ENCODE measurements at places on chromosomes 2 and 18. TPM values are rescaled to one million over a fixed set of nuclear protein-coding genes. Genes with fewer than 3 reads are reported as not detected.

The CDH7 gene
- total RNA-seq = 0.05 TPM

The TUBB6 gene
- 82.0 TPM for total RNA-seq

The FIGN gene
- 16.6 TPM for total RNA-seq

The UGT1A6 gene
- total RNA-seq = not detected

The FAM117B gene
- 2.4 TPM for total RNA-seq

The KCNG2 gene
- total RNA-seq = not detected

The CROCC2 gene
- not detected for total RNA-seq

The RNF152 gene
- total RNA-seq = 10.8 TPM

The FSHR gene
- 0.20 TPM for total RNA-seq

The SCTR gene
- total RNA-seq = 1.0 TPM

GRCh38 chr18:43192408-43192807, 76.9 kb upstream of the RIT2 start:
- no peak for DNase-seq

DNA sequence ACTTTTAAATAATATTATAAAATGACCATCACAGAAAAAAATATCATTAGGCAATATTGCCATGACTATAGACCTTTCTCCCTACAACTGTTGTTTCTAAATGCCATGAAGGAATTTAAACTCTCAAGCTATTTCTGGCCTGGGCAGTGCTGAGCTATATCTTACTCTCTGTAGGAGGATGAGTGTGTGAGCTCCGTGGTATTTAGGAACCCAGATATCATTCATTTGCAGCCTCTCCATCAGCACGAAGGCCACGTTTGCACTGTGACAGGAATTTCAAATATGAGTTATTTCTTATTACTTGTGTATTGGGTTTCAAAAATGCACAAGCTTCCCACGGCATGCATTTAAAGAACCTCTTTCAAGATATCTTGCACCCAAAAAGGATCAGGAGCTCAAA, 35.0 kb upstream of the SOX11 start:
- no peak for DNase-seq

DNA sequence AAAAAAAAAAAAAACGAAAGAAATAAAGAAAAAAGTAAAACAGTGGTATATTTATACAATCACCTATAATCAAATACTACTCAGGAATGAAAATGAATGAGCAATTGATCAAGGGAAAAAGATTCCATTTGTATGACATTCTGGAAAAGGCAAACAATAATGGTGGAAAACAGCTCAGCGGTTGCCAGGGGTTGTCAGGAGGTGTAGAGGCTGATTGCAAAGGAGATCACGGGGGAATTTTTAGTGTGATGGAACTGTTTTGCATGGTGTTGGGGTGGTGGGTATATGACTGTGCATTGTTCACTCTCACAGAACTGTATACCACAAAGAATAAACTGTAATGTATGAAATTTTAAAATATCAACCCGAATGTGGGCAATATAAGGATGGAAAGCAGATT, 45.5 kb upstream of the INPP4A start:
- no peak for DNase-seq

DNA sequence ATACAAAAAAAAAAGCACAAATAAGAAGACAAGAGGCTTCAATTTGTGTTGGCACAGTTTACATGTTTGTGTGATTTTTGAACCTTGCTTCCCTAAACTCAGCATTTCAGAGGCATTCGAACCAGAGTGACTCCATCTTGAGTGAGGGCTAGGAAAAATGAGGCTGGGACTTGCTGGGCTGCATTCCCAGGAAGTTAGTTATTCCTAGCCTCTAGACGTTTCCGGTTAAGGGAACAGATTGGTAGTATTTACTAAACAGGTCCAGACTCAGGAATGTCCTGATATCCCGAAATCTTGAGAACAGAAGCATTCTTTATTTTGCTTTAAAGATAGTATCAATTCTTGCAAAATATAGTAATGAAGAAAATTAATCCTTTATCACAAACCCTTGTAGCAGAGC, 46.7 kb downstream of the RIT2 start:
- no peak for DNase-seq

DNA sequence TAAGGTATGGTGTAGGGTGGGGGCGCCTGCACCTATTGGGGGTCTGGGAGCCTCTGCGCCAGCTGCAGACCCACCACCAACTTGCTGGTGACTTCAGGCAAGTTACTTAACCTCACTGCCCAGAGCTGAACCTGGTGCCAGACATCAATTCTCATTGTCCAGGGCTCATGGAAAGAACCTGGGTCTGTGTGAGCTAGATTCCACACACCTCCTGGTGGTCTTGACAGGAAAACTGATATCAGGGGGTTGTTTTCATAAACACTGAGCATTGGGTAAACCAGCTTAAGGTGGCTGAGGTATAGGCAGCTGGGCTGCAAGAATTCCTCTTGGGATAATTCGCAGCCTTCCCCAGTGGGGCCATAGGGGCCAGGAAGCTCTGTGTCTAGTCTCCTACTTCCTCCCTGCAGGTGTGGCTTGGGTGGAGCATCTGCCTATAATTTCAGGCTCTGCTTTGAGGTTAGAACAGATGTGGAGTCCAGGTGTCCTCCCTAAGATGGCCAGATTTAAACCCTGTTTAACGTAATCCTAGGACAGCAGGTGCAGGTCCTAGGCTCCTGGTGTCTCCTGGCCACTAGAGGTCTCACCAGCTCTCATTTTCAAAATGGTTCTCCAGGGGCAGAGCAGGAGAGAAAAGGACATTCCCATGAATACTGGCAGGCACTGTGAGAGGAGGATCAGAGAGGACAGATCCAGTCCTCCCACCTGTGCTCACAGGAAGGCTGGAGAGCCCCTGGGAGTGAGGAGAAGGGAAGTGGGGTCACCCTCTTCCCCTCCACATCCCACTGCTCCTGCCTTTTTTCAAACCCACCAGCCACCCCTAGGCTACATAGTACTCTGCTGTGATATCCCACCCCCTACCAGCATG, 100.4 kb upstream of the SMAD2 start:
- DNase-seq = no peak

DNA sequence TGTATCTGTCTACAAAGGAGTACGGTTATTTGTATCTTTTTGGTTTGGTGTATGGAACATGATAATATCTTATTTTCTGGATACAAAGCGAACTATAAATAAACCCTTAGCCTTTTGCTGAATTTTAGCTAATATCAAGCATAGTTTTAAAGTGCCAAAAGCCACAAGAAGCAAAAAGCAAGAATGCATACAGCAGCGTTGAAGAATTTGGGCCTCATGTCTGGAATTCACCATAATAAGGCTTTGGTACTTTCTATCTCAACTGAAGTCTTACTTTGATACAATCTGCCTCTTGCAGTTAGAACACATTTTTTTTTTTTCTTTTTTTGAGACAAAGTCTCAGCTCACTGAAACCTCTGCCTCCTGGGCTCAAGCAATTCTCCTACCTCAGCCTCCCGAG, 151.5 kb downstream of the ERBB4 start:
- DNase-seq = no peak

DNA sequence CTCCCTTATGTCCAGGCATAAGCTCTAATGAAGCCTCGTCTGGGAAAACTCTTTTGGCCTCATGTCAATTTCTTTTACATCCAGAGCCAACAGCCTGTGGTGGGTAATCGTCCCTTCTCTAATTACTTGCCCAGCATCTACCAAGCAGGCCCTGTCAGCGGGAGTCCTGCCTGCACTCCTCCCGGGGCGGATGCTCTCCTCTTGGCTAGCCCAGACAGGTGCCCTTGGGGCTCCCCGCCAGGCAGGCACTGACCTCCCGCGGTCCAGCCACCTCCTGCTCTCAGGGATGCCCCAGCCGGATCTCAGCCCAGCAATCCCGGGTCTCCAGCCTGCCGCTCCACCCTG, 74.2 kb downstream of the NCAPH start:
- peak; percentile 66 for DNase-seq

GRCh38 chr2:113977060-113977659, 87.3 kb downstream of the ACTR3 start:
- no peak for DNase-seq

- no peak for DNase-seq
Measured at GRCh38 chr2:152562198-152562884, 154.9 kb downstream of the PRPF40A start.

DNA sequence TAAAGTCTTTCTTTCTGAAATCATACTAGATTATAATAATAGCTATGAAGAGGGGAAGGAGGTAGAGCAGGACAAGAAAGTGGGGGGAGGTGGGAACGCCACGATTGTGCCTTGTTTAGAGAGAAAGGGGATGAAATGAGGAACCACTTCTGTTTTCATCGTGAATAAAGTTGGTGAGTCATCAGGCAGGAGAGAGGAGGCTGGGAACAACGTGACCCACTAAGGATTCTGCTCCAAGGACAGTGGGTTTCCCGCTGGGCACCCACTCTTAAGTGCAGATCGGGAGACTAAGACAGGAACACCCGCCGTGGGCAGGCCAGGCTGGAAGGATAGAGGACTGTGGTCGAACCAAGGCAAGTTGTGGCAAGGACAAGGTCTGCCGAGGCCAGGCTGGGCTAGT, 158.2 kb downstream of the L3MBTL4 start:
- DNase-seq = no peak

GRCh38 chr18:67621049-67621713, 104.7 kb upstream of the DSEL start:
- DNase-seq = no peak

- peak; percentile 49 for DNase-seq
Measured at GRCh38 chr18:10797896-10798295, 272.1 kb downstream of the NAPG start.

- no peak for DNase-seq
Measured at GRCh38 chr2:134149904-134150303, 104.0 kb upstream of the MGAT5 start.

- DNase-seq = no peak
Measured at GRCh38 chr18:59715966-59716369, 18.7 kb upstream of the CCBE1 start.
